ENCODE measurements at places on chromosomes 6 and 20.
A peak's percentile ranks its signal among the peaks of the same experiment; 100 is the strongest.

DNA sequence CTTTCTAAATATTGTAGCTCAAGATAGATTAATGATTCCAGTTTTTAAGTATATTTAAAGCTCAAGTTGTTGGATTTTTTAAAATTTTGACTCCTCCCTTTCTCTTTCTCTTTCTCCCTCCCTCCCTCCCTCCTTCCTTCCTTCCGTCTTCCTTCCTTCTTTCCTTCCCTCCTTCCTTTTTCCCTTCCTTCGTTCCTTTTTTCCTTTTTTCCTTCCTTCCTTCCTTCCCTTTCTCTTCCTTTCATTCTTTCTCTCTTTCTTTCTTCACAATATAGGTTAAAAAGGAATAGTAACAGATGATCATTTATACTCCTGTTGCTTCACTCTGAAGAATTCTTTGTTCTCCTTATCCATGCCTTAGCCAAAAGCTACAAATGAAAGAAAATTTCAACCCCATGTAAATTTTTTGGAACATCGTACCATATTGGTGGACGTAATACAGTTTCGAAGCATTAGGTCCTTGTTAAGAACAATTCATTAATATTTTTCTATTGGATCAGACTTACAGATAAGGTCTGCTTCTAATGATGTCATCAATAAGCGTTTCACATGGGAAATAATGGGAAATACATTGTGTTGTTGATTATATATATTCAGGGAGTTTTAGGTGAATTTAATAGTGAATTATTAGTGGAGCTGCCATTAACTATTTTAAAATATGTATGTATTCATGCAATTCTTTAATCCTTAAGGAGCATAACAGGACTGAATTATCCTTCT, 139.6 kb upstream of the SLC35B3 start:
- no peak for DNase-seq

GRCh38 chr6:4925580-4925979, 78.3 kb downstream of the RPP40 start:
- no peak for DNase-seq

DNA sequence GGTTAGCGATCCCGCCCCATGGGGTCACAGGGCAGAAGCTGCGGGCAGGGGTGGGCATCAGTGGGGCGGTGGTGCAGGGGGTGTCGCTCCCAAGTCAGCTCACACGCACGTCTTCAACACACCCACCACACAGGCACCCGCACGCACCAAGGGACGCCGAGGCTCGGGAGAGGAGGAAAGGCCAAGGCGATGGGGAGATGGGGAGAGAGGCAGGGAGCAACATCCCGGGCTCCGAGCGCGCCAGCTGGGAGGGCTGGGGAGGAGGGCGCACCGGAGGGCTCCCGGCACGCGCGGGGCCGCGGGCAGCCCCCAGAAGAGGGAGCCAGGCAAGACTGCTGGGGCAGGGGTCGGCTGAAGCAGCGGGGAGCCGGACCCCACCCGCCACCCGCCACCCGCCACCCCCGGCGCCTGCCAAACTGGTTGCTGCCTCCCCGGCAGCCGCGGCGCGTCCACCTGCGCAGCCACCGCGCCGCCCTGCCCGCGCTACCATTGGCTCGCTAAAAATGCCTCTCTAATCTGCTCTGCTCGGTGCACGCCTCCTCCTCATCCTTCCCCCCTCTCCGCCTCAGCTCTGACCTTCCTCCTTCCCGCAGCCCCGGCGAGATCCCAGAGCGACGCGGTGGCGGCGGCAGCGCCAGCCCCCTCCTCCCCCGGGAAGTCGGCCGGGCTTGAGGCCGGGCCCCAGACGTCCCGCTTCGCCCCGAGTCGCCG, at the start of gene PACSIN1:
Gene PACSIN1, plus strand, starts transcription at position 546 of the 711 bp plus-strand sequence. CDS start 60,230 bp downstream, outside the sequence.
- DNase-seq, result peak; percentile 32

GRCh38 chr6:75213732-75214131, 7.9 kb upstream of the COL12A1 start:
- DNase-seq, result no peak

DNA sequence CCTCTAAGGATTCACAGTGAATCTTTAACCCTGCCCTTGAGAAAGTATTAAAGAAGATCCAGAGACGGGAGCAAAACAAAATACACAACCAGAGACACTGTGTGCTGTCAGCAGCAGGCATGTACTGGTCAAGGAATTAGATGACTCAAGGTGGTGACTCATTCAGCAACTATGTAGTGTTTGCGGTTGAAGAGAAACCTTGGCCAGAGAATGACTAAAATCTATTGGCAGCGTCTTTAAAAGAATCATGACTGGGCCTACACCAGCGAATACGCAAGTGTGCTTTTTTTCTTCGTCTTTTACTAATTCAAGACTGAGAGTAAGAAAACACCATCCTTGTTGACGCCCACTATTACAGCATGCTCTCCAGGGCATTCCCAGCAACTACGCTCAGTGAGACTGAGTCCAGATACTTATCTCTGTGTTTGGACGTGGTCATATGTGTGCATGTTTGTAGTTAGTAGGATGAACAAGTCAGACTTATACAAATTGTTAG, 72.4 kb upstream of the BACH2 start:
- no peak for DNase-seq

DNA sequence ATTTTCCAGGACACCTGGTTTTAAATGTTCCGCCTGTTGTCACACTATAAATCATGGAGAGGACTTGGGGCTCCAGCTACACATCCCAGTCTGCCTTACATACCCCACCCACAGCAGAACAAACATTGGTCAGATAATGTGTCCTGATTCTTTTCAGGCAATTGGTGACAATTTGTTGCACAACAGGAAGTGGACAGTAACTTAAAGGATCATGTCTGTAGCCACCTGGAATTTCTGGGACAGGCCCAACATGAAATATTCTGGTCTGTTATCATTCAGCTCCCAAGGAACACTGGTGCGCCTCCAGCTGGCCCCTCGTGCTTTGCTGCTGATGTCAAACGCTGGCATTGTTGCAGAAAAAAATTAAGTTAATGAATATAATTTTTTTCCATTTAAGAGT, 117.2 kb downstream of the SOBP start:
- no peak for DNase-seq

- DNase-seq, result no peak
Measured at GRCh38 chr6:149855040-149855654, 9.0 kb downstream of the LRP11 start.

DNA sequence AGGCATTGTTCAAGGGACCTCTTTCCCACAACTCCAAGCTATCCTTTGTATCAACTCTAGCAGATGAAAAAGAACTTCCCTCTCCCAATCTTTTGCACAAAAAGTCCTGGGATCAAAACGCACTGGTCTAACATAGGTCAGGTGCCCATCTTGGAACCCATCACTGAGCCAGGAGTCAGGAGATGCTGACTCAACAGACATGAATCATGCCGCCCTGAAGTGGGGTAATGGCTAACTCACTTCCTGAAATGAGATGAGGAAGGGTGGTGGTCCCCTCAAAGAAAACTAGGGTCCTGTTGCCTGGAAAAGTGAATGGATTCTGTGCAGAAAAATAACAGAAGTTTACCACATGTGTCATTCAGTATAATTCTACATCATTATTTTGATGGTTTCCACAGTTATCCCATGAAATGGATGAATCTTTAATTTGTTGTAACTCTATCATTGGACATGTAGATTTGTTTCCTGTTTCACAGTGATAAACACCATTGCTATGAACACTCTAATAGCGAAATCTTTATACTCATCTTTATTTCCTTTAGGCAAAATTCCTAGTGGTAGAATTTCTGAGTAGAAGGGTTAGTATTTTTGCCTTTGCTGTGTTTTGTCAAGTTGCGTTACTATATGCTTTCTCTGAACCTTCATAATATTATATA, 151.3 kb downstream of the SLC16A10 start:
- DNase-seq, result no peak

DNA sequence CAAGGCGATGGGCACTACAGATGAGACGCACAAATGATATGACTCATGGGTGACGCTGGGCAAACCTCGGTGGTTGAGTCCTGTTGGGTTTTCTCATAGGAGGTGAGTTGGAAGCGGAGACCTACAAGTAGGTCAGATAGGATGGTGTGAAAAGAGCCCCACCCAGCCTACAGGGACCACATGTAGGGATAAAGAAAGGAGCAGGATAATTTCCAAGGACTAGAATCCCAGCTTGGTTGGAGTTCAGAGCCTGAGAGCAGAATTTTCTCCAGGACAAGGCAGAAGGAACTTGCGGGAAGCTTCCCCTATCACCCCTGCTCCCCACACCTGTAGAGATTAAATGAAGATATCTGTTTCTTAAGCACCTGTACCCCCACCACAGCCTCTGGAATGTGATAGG, 489.7 kb upstream of the CDH4 start:
- DNase-seq, result no peak

GRCh38 chr6:26474439-26474881, 16.7 kb downstream of the BTN2A1 start:
- no peak for DNase-seq

- no peak for DNase-seq
Measured at GRCh38 chr6:85192596-85192995, 257.3 kb upstream of the NT5E start.

GRCh38 chr20:16283978-16284377, 289.3 kb downstream of the KIF16B start:
- no peak for DNase-seq

DNA sequence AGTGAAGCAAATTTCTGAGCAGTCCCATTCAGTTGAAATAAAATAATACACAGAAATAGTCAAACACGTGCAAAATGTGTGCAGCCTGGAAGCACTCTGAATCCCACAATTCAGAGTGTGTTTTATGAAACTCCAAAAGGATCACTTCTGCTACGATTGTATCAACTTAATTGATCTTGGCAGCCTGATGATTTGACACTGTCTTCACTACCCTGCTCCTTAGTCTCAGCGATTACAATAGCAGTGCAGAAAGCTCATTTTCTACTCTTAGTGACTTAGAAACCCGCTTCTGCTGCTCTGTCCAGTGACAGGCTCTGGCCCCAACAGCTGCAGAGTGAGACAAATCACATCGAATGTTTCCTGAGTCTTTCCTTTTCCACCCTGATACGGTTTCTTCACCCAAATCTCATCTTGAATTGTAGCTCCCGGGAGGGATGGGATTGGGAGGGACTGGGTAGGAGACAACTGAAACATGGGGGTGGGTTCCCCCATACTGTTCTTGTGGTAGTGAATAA, 16.2 kb upstream of the EMILIN3 start:
- DNase-seq, result no peak

DNA sequence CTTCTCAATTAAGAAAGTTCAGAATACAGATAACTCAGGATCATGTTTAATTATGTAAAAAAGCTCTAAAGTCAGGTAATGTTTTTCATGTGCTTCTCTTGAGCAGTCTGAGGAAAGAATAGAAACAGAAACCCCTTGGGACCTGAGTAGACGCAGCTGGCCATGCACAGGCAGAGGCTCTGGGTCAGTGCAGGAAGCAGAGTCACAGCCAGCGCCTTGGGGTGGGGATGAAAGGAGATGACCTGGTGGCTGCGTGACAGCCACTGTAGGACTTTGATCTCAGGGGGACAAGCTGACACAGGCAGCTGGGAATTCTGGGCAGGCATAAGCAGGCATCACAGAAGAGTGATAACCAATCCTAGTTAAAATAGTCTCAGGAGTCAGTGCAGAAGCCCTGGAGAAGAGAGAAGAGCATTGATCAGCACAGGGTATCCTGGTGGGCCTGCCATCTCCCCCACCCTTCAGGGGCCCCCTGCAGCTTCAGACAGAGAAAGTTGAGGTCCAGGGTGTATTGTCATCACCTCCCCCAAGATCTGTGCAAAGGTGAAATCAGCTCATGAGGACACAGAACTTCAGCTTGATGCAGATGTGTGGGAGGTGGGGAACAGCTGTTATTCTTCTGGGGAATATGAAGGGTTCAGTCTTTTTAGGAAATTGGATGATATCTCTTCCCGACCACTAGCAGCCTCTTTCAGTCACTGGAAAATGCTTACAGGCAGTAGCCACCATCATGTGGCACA, 6.4 kb downstream of the HLA-DQB1 start:
- DNase-seq, result no peak

Measured in NCI-H774 (cell line).